Progenitor cell of endocrine pancreas (in vitro differentiated cells): ENCODE measurements at places on chromosomes 2 and 18. TPM values are rescaled to one million over a fixed set of nuclear protein-coding genes. Genes with fewer than 3 reads are reported as not detected.

DNA sequence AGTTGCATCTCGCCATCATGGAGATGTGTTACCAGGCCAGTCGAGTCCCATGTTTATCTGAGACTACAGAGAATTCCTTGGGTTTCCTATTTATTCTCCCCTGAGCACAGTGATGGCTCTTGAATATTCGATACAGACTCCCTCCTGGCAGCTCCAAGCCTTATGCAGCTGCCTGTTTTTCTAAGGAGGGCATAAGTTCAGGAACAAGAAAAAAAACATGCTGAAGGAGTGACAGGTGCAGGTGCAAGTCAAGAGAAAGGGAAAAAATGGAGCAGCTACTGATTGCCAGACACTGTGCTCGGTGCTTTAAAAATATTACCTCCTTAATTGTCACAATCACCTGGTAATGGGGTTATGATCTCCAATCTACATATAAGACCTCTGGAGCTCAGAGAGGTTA is 177.2 kb upstream of the DPP10 start:
- no peaks in the 10 kb centered on the region for H3K36me3 ChIP-seq
- H3K27me3 ChIP-seq: no peaks in the 10 kb centered on the region
- H3K27ac ChIP-seq: no peak overlapping the region
- H3K4me3 ChIP-seq: no peak overlapping the region
- no peak for DNase-seq

DNA sequence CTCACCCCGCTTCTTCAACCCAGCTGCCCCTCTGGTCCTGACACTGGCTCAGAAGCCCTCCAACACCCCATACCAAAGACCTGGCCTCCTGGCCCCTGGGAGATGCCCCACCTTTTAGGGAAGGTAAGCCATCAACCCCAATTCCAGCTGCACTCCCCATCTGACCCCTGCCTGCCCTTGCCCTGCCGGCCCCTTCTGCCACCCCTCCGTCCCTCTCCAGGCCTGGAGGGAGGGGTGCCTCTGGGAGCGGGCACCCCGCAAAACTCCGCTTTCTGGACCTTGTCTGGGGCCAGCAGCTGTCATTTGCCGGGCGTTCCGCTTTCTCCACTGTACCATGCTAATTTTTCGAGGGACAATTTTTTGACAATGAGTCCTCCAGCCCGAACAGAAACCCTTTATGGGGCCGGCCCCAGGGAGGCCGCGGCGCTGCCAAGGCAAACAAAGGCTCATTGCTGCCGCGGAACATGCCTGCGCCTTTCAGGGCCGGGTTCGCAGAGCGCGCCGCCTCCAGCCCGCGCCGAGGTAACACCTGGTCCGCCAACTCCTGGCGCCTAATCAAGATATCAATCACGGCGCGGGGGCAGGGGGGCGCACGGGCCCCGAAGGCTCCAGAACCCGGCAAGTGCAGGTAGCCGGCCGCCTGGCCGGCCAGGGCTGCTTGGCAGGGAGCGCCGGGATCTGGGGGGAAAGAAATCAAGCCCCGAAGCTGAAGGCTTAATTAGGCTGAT is 96.0 kb downstream of the INHBB start:
- H3K4me3 ChIP-seq: peak overlapping the region; percentile 80
- peak overlapping the region; percentile 91 for H3K27ac ChIP-seq
- peaks cover 38% of the 10 kb centered on the region for H3K27me3 ChIP-seq
- no peaks in the 10 kb centered on the region for H3K36me3 ChIP-seq

ASPRV1 gene
- 1.1 and 1.2 TPM in 2 replicates for total RNA-seq

HADHA gene
- 111 and 114 TPM in 2 replicates for total RNA-seq

ATP6V1B1 gene
- total RNA-seq: not detected in 2 replicates

DNA sequence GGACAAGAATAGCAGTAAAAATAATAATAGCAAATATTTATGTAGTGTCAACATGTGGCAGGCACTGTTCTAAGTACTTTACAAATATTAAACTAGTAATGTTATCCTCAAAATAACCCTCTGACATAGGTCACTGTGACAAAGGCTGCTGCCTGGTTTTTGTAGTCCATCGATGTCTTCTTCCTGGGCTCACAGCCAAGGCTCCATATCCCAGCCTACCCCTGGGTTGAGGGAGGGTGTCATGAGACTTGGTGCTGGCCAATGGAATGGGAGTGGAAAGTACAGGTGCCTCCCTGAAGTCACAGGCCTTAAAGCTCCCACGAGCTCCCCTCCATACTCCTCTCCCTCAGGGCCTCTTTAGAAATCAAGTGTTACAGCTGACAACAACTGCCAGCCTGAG is 159.3 kb downstream of the CYRIA start:
- DNase-seq: no peak
- no peak overlapping the region for H3K27ac ChIP-seq
- H3K36me3 ChIP-seq: no peaks in the 10 kb centered on the region
- H3K4me3 ChIP-seq: no peak overlapping the region
- no peaks in the 10 kb centered on the region for H3K4me1 ChIP-seq

DNA sequence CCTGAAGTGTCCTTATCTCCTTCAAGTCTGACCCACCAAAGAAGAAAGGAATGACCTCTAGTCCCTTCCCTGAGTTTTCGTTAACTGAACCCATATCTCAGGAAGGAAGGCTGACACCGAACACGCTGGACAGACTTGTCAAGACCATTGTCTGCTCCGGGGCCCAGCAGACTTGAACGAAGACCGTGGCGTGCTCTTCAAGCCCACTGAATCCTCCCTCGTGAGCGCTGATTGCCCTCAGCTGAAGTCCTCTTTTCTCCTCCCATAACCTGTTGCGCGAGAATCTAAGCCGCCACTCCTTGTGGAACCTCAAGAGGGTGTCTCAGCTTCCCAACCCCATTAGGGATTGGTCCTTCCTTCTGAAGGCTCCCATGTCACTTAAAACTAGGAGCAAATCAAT is 634 bp upstream of the CNDP1 start:
- no peak overlapping the region for H3K27ac ChIP-seq
- peaks cover 2% of the 10 kb centered on the region for H3K4me1 ChIP-seq
- peaks cover 11% of the 10 kb centered on the region for H3K27me3 ChIP-seq
- DNase-seq: no peak

GRCh38 chr18:63970809-63971205 is 926 bp downstream of the SERPINB8 start:
- peak overlapping the region; percentile 100 for H3K27ac ChIP-seq
- H3K27me3 ChIP-seq: peaks cover 4% of the 10 kb centered on the region
- H3K4me3 ChIP-seq: peak overlapping the region; percentile 86
- H3K36me3 ChIP-seq: no peaks in the 10 kb centered on the region

DNA sequence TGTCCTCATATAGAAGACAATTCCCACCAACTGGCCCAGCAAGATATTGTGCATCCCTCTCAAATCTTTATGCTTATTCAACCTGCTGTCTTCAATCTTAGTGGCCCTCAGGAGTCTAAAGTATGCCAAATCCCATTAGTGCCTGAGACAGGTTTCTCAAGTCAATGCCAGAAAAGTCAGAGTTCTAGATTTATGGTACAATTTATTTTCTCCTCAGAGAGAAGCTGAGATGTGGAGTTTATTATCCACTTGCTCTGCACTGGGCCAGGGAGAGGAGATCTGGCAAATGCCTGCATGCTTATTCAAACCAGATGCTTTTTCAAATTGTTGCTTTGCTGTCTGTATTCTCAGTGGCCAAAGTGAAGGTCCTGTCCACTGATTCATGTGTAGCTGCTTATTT is 825.2 kb downstream of the METTL4 start:
- H3K4me1 ChIP-seq: no peaks in the 10 kb centered on the region
- no peaks in the 10 kb centered on the region for H3K36me3 ChIP-seq
- H3K27me3 ChIP-seq: no peaks in the 10 kb centered on the region
- H3K4me3 ChIP-seq: no peak overlapping the region
- H3K27ac ChIP-seq: no peak overlapping the region
- DNase-seq: no peak

GRCh38 chr2:107804608-107805498 is 21.8 kb upstream of the RGPD4 start:
- H3K36me3 ChIP-seq: no peaks in the 10 kb centered on the region
- H3K4me3 ChIP-seq: no peak overlapping the region
- H3K27me3 ChIP-seq: no peaks in the 10 kb centered on the region
- peaks cover 6% of the 10 kb centered on the region for H3K4me1 ChIP-seq
- no peak overlapping the region for H3K27ac ChIP-seq

- no peak overlapping the region for H3K27ac ChIP-seq
- no peaks in the 10 kb centered on the region for H3K27me3 ChIP-seq
- H3K36me3 ChIP-seq: peaks cover 2% of the 10 kb centered on the region
- H3K4me3 ChIP-seq: no peak overlapping the region
- DNase-seq: no peak
These were observed 10.9 kb downstream of the NBEAL1 start for GRCh38 chr2:203025592-203025991.

DNA sequence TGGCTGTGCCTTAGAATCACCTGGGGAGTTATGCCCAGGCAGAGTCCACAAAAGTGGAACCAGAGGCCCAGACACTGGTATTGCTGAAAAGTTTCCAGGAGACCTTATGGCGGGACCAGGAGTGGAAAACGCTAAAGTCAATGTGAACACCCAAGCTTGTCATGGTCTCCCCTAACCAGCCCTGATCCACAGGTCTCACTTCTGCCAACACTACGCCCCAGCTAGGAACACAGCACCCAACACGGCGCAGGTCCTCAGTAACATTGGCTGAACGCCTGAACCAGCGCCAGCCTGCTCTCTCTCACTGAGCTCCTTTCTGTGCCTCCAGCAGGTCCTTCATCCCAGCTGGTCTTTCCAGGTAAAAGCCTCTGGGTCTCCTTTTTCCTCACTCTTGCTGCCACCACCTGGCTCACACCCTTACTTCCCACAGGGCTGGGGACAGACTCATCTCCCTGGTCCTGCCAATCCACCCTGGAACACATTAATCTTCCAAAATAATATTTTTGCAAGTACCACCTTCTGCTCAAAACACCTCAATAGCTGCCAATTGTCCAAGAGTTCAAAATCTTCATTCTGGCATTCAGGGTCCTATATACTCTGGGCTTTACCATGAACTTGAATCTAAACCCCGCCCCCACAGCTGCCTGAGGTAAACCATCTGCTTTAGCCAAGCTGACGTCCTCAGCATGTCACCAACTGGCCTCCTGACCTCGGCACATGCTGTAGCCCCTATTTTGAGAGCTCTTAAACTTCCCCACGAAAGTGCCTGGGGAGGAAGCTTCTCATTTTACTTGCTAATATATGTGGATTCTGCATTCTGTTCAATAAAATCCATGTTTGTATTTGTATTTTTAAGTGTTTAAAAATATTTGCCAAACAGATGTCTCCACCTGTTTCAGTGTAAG is 34.6 kb downstream of the ADCY3 start:
- H3K4me1 ChIP-seq: no peaks in the 10 kb centered on the region
- peak overlapping the region; percentile 75 for H3K27ac ChIP-seq
- no peak for DNase-seq
- no peaks in the 10 kb centered on the region for H3K27me3 ChIP-seq

GRCh38 chr2:227881866-227882517 is 10.6 kb downstream of the DAW1 start:
- no peaks in the 10 kb centered on the region for H3K36me3 ChIP-seq
- H3K27me3 ChIP-seq: no peaks in the 10 kb centered on the region
- no peak for DNase-seq
- H3K4me3 ChIP-seq: no peak overlapping the region
- peaks cover 1% of the 10 kb centered on the region for H3K4me1 ChIP-seq

- no peak overlapping the region for H3K4me3 ChIP-seq
- no peak for DNase-seq
- peaks cover 2% of the 10 kb centered on the region for H3K4me1 ChIP-seq
- no peak overlapping the region for H3K27ac ChIP-seq
- no peaks in the 10 kb centered on the region for H3K27me3 ChIP-seq
These were observed 34.5 kb upstream of the CCDC88A start for GRCh38 chr2:55454121-55454520.

SYT4 gene
- total RNA-seq: 4.6 and 4.8 TPM in 2 replicates

APOB gene
- total RNA-seq: 15.6 and 22.2 TPM in 2 replicates

UBR3 gene
- 36.9 and 41.5 TPM in 2 replicates for total RNA-seq
